Adrenal gland (tissue), 19 donors: ENCODE measurements at places on chromosomes 13 and 19. TPM values are rescaled to one million over a fixed set of nuclear protein-coding genes. Genes with fewer than 3 reads are reported as not detected.

DNA sequence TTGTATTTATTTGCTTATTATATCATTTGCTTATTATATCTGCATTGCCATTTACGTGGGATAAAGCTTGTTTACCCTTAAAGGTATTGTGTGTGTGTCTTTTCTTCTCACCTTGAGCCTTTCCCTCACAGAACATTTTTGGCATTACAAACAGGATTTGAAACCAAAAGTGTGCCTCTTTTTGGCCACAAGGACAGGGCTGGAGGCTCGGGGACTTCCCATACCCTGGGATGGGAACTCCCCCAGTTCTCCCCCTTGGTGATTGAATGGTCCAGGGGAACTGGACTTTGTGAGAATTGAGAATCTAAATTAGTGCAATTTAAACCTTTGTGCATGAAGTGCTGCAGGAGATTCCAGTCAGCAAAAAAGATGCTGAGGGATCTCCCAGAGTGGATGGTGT, 2.4 kb upstream of the ZNF506 start:
- peaks cover 7% of the 10 kb centered on the region for H3K4me1 ChIP-seq
- H3K27ac ChIP-seq: no peak overlapping the region
- DNase-seq: no peak
- H3K36me3 ChIP-seq: no peaks in the 10 kb centered on the region
- H3K27me3 ChIP-seq: no peaks in the 10 kb centered on the region

- no peak overlapping the region for H3K4me3 ChIP-seq
- DNase-seq: no peak
Observed at GRCh38 chr13:50464349-50465251, 378.9 kb downstream of the DLEU7 start.

- H3K27me3 ChIP-seq: peaks cover 10% of the 10 kb centered on the region
- DNase-seq: no peak
- H3K36me3 ChIP-seq: no peaks in the 10 kb centered on the region
- H3K4me3 ChIP-seq: no peak overlapping the region
Observed at GRCh38 chr19:51535535-51535934, 4.1 kb upstream of the SIGLEC6 start.

- DNase-seq: no peak
- no peaks in the 10 kb centered on the region for H3K27me3 ChIP-seq
- no peak overlapping the region for H3K4me3 ChIP-seq
- no peaks in the 10 kb centered on the region for H3K36me3 ChIP-seq
Observed at GRCh38 chr13:50691681-50692263, 151.7 kb downstream of the DLEU7 start.

GRCh38 chr19:40831502-40832430, 18.5 kb downstream of the CYP2A6 start:
- no peaks in the 10 kb centered on the region for H3K27me3 ChIP-seq
- H3K4me1 ChIP-seq: no peaks in the 10 kb centered on the region
- peak overlapping the region; percentile 62 for H3K27ac ChIP-seq

GRCh38 chr19:38867171-38867780, 10.8 kb downstream of the RINL start:
- no peak overlapping the region for H3K4me3 ChIP-seq
- H3K27ac ChIP-seq: no peak overlapping the region
- no peak for DNase-seq

GRCh38 chr13:100075700-100076587, 12.9 kb upstream of the PCCA start:
- no peak overlapping the region for H3K4me3 ChIP-seq
- no peak overlapping the region for H3K27ac ChIP-seq
- no peaks in the 10 kb centered on the region for H3K36me3 ChIP-seq
- H3K4me1 ChIP-seq: no peaks in the 10 kb centered on the region
- no peaks in the 10 kb centered on the region for H3K27me3 ChIP-seq

- peaks cover 7% of the 10 kb centered on the region for H3K27me3 ChIP-seq
- no peak overlapping the region for H3K27ac ChIP-seq
- no peaks in the 10 kb centered on the region for H3K4me1 ChIP-seq
- no peak overlapping the region for H3K4me3 ChIP-seq
- H3K36me3 ChIP-seq: no peaks in the 10 kb centered on the region
- DNase-seq: no peak
Observed at GRCh38 chr13:112244061-112244460, 132.1 kb upstream of the SPACA7 start.

DNA sequence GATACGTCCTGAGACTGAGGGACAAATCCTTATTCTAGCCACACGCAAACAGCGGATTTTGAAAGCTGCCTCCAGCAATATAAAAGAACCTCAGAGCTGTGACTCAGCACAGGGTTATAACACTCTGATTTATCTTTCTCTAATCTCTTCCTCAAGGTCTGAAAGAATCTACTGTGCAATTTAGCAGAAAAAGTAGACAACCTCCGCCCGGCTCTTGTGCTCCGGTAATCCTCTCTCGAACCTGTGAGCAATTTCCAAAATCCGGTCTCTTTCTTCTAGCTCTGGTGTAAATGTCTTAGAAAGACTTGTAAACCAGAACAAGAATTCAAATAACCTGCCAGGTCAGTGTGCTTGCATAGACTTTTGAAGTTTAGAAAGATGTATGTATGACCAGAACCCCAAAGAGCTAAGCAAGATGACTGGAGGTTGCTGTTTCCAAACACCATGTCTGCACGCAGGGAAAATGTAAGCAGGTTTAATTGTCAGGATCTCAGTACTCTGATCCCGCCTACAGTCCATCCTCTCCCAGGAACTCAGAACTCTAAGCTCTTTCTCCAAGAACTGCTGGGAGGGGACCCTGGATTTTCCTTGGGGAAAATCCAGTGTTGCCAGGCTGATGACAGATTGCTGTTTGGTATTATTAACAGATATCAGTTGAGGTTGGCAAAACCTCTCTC, 338.1 kb downstream of the RFC3 start:
- no peaks in the 10 kb centered on the region for H3K36me3 ChIP-seq
- peaks cover 16% of the 10 kb centered on the region for H3K4me1 ChIP-seq
- DNase-seq: peak; percentile 36
- no peak overlapping the region for H3K4me3 ChIP-seq
- H3K27me3 ChIP-seq: no peaks in the 10 kb centered on the region

DNA sequence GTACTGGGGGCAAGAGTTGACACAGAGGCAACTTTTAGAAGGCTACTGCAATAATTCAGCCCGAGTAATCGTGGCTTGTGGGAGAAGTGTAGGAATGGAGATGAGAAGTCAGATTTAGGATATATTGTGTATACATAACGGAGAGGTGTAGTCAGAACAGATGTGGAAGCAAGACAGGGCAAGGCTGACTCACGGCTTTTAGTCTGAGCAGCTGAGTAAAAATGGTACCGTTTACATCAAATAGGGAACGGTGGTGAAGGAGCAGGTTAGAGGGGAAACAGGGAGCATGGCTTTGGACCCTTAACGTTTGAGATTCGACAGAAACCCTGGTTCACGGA, 796 bp upstream of the LSM14A start:
- no peak for DNase-seq
- peak overlapping the region; percentile 19 for H3K4me3 ChIP-seq
- no peaks in the 10 kb centered on the region for H3K27me3 ChIP-seq
- no peaks in the 10 kb centered on the region for H3K36me3 ChIP-seq
- peaks cover 29% of the 10 kb centered on the region for H3K4me1 ChIP-seq

- peaks cover 18% of the 10 kb centered on the region for H3K4me1 ChIP-seq
- H3K4me3 ChIP-seq: no peak overlapping the region
- H3K27me3 ChIP-seq: no peaks in the 10 kb centered on the region
Observed at GRCh38 chr19:19434483-19435045, 29.1 kb downstream of the GATAD2A start.

DNA sequence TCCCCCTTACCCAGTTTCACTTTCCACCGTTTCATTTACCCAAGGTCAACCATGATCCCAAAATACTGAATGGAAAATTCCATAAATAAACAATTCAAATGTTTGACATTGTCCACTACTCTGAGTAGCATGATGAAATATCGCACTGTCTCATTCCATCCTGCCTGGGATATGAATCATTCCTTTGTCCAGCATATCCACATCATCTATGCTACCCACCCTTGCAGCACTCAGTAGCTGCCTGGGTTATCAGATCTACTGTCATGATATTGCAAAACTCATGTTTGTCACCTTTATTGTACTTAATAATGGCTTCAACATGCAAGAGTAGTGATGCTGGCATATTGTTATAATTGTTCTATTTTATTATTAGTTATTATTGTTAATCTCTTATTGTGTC, 263.9 kb upstream of the NBEA start:
- no peaks in the 10 kb centered on the region for H3K36me3 ChIP-seq
- no peak for DNase-seq
- H3K4me1 ChIP-seq: no peaks in the 10 kb centered on the region
- H3K4me3 ChIP-seq: no peak overlapping the region
- no peaks in the 10 kb centered on the region for H3K27me3 ChIP-seq

DNA sequence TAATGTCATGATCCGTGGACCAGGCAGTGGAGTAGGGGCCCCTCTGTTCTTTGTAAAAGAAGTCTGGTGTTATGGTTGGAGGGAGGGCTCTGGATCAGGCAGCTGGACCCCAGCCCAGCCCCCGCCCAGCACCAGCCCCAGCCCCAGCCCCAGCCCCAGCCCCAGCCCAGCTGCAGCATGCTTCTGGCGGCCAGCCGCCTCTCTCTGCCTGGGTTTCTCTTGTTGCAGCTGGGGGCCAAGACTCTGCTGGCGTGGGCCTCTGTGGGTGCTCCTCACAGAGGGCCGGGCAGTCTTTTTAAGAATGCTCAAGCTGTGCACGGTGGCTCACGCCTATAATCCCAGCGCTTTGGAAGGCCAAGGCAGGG, 17.9 kb downstream of the DOT1L start:
- H3K4me3 ChIP-seq: no peak overlapping the region
- no peak for DNase-seq
- peaks cover 16% of the 10 kb centered on the region for H3K4me1 ChIP-seq
- H3K36me3 ChIP-seq: peaks cover 26% of the 10 kb centered on the region
- H3K27ac ChIP-seq: no peak overlapping the region
- no peaks in the 10 kb centered on the region for H3K27me3 ChIP-seq

DNA sequence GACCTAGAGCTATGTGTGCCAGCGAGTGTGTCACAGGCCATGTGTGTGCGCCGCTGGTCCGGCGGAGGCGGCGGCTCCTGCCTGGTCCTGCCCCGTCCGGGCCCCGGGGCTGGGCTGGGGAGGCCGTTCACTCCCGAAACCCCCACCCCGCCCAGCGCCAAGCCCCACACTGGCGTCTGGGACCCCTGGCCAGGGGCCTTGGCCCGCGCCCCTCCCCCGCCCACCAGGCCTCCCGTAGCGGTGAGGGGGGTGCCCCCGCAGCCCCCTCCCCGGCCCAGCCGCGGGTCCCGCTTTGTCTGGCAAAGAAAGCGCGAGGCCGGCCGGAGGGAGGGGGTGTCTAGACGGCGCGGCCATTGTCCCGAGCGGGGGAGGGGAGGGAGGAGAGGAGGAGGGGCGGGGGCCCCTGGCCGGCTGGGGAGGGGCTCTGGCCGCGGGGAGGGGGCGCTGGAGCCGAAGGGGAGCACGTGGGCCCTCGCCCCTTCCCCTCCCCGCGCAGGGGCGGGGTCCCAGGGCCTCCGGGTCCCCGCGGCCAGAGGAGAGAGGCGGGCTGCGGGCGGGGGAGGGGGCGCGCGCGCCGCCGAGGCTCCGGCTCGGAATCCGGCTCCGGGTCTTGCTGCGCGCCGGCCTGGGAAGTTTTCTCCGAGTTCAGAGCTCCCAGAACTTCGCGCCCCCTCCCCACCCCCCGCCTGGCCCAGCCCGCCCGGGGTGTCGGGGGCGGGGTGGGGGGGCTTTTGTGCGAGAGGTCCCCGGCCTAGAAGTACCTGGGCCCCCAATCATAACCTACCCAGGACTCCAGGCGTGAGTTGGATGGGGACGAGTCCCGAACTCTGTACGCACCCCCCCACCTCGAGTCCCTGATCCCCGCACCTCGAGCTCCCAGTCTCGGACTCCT, 888 bp downstream of the NOTCH3 start:
- peaks cover 33% of the 10 kb centered on the region for H3K27me3 ChIP-seq
- no peak for DNase-seq
- peak overlapping the region; percentile 20 for H3K27ac ChIP-seq
- no peak overlapping the region for H3K4me3 ChIP-seq
- no peaks in the 10 kb centered on the region for H3K36me3 ChIP-seq

GRCh38 chr19:44455100-44455499, 6.8 kb upstream of the ZNF229 start:
- no peak overlapping the region for H3K4me3 ChIP-seq
- H3K27me3 ChIP-seq: no peaks in the 10 kb centered on the region
- no peaks in the 10 kb centered on the region for H3K4me1 ChIP-seq
- no peak overlapping the region for H3K27ac ChIP-seq
- H3K36me3 ChIP-seq: no peaks in the 10 kb centered on the region

Gene SLITRK6
- polyA plus RNA-seq: 0.10 TPM
